MCF 10A (cell line): ENCODE measurements at places on chromosomes 5 and 9.

- no peak for DNase-seq
These were observed 54.2 kb downstream of the MAPKAP1 start for GRCh38 chr9:125652759-125653158.

- DNase-seq = no peak
These were observed 72.4 kb upstream of the PHYKPL start for GRCh38 chr5:178304761-178305645.

DNA sequence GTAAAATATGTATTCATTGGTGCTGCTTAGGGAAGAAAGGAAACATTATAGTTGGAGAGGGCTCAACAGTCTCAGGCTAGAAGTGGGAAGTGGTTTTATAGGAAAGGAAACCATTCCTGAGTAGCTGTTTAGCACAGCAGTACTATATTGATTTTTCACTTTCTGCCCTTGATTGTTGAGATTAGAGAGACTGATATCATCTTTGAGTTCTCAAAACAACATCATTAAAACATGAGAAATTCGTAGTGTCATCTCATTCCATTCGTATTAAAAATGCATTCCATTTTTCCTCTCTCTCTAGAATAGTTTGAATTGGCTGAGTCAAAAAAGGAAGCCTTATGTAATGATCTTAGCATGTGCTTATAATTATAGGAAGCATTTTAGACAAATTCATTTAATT lies 14.1 kb downstream of the POLR3G start:
- no peak for DNase-seq

- DNase-seq = no peak
These were observed 181.8 kb downstream of the ZDHHC21 start for GRCh38 chr9:14511452-14511851.

GRCh38 chr9:93658184-93658925 lies 82.0 kb downstream of the PHF2 start:
- no peak for DNase-seq

DNA sequence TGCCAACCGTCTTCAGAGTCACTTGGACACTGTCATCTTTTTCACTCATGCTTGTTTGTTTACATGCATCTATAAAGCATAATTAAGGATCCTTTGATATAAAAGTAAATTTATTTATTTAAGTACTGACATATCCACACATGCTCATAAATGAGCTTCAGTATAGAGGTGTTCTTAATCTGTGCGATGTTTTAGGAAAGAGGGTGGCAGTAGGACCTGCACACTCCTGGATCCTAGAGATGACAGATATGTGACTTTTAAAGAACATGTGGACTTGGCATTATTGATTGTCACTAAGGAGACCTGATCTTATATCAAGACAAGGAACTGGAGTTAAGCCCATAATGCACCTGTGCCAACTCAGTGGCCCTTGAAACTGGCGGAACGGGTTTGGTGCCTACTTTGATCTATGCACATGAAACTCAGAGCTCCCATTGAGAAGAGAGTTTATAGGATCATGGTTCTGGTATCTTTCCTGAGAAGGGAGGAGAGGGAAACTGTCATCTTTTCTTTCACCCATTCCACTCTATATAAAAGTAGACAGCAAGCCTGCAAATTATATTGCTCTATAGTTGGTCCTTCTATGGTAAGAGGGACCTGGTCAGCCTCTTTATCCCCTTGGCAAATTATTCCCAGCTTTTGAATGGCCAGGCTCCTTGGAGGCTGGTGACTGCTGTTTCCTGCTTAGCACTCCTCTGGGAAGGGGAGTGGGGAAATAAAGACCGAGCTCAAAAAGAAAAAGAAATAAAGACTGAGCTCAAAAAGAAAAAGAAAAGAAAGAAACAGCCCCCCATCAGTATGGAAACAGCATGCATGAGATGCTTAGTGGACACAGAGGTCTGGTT lies 57.8 kb upstream of the LIFR start:
- no peak for DNase-seq

GRCh38 chr9:109198736-109199382 lies 31.8 kb upstream of the FRRS1L start:
- DNase-seq = peak; percentile 13

DNA sequence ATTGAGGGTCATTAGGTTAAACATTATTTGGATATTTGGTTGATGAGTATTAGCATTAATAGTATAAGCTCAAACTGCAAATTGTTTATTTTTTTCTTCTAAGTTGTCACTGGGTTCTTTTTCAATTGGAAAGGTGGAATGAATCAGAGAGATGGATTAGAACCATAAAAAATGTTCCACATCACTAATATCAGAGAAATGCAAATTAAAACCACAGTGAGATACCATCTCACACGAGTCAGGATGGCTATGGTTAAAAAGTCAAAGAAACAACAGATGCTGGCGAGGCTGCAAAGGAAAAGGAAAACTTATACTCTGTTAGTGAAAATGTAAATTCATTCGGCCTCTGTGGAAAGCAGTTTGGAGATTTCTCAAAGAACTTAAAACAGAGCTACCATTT lies 122.8 kb downstream of the CCDC192 start:
- DNase-seq = no peak

GRCh38 chr9:113958556-113958955 lies 82.4 kb downstream of the ZNF618 start:
- no peak for DNase-seq

GRCh38 chr9:73148447-73148937 lies 3.2 kb upstream of the ANXA1 start:
- peak; percentile 36 for DNase-seq

GRCh38 chr5:61744690-61745619 lies 412.9 kb downstream of the ZSWIM6 start:
- DNase-seq = peak; percentile 30

DNA sequence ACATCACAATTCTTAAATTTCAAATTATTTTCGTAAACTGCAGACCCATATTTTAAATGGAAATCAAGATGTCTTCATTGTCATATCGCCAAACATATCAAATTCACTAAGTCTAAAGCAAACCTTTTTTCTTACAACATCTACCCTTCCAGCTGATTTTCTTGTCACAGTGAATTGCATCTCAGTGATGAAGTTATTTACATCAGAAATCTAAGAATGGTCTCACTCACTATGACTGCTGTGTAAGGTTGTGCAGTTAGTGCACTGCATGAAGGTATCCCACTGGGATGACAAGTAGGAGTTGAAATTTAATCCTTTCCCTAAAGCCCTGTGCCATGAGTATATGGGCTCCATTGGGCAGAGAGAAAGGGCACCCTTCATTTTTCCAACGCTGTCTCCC lies 399.4 kb upstream of the ITGA1 start:
- DNase-seq = no peak

DNA sequence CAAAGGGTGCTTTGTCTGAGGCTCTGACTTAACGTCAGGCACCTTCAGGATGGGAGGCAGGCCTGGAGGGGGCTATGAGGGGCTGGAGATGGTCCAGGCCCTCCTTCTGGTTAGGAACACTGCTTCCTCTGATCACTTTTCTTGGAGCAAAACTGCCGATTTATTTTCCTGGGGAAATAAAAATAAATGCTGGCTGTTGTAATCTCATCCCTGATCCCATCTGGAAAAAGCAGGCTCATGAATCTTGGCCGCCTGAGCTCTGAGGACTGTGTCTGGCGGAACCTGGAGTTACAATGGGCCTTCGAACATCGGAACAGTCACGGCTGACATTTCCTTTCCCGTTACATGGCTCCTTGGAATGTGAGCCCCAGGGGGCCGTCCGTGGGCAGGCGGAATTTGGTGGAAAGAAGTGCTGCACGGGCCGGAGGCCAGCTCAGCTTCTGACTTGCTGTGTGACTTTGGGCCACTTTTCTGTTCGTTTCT lies 157.8 kb downstream of the RGS3 start:
- DNase-seq = peak; percentile 43

GRCh38 chr9:137176302-137177182 lies 4.7 kb upstream of the TMEM210 start:
- peak; percentile 52 for DNase-seq

GRCh38 chr9:135253305-135254004 lies 166.0 kb downstream of the OLFM1 start:
- no peak for DNase-seq

GRCh38 chr9:134775081-134775951 lies 105.3 kb upstream of the FCN2 start:
- DNase-seq = no peak

GRCh38 chr9:21747175-21747574 lies 55.3 kb upstream of the MTAP start:
- DNase-seq = no peak

DNA sequence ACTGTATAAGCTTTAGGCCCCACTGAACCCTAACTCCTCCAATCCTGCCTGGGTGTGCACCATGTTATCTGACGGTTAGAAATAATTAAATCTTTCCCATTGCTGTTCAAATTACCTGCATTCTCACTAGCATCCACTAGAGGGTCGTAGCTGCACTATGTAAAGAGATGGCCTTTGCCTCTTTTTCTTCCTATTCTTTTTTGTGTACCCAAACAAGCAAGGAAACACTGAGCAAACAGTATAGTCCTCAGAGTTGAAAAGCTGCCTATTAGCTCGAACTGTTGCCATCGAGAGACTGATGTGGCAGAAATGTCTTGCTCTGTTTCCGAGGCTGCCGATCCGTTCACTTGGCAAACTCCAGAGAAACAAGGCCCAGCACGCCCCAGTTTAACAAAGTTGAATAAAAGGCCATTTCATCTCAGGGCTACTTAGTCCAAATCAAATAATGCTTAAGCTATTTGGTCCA lies 163.8 kb upstream of the TRPM3 start:
- peak; percentile 74 for DNase-seq

- DNase-seq = no peak
These were observed 266.1 kb downstream of the EDIL3 start for GRCh38 chr5:84118551-84118950.

DNA sequence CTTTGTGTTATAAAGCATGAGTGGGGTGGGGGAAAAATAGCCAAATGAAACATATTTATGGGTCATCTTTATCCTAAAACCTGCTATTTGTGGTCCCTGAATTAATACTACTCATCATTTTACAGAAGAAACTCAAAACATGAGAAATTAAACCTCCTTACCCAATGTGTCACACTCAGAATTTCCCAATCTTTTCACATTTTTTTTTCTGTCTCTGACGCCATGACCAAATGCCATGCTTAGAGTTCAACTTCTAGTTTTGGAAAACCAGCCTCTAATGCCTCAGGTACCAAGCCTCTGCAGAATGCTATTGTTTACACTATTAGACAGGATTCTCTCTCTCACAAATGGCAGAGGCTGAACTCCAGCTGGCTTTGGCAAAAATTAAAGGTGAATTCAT lies 505.5 kb upstream of the WWC1 start:
- DNase-seq = no peak

DNA sequence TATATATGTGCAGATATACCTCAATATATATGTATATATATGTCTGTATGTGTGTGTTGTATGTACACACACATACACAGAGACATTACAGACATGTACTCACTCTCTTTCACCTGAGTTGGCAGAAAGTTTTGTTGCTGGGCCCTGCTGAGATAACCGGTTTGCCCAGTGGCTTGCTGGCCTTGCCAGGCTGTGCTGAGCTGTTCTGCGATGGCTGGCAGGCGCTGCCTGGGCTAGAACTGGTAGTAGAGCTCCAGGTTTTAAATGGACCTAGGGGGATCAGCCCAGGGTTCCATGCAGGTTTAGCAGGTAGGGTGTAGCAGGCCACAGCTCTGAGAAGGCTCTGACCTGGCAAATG lies 394.3 kb downstream of the GADD45G start:
- DNase-seq = no peak

GRCh38 chr9:133998915-133999595 lies 6.9 kb upstream of the VAV2 start:
- DNase-seq = no peak

GRCh38 chr9:136773386-136774044 lies 9.2 kb upstream of the LCN15 start:
- no peak for DNase-seq

GRCh38 chr9:37956423-37956820 lies 52.5 kb upstream of the SLC25A51 start:
- no peak for DNase-seq

DNA sequence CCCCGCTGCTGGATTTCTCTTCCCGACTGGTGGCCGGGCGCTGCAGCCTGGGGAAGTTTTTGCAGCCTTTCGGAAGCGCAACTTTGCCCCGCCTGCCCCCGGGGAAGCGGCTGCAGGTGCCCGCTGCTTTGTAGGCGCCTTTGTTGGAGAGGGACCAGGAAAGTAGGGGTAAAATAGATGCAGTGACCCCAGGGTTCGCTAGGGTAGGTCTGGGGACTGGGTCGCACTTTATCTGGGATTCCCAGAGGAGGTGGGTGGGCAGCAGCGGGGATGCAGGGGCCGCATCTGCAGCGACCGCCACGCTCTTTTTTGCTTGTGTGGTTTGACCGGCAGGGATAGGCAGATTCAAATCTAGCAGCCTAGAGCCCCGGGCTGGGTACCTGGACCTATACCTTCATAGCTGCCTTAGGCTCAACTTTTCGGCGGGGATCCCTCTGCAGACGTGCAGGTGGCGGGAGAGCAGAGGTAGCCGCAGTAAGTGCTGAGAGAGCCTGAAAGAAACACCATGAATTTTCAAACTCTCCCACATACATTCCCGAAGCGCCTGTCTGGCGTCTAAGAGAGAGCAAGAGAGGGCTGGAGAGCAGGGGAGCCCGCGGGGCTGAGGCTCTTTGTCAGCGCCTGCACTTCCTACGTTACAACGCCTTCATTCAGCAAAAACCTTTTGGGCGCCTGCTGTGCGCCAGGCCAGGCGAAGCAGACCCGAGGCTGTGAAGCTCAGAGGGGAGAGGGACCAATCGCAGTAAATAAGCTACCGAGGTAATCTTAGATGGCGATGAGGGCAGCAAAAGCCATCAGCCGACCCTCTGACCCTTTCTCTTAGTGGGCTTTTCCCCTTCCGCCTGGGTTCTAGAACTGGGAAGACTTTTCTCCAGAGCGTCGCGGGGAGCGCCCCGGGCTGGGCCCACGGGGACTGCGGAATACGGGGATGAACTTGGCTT lies 642 bp downstream of the SV2C start:
- no peak for DNase-seq

DNA sequence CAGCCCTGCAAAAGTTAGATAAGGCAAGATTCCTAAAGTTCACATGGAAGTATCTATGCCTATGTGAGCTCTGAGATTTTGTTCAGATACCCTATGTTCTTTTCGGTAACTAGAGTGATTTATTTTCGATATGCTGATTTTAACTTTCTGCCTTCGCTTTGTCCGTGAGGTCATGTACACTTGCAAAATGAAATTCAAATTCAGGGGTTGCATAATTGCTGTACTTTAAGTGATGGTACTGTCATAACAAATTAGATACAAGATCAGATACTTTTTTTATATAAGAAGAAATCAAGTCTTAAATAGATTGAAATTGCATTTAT lies 350 bp upstream of the ECPAS start:
- DNase-seq = no peak

GRCh38 chr9:87350915-87351314 lies 146.8 kb upstream of the DAPK1 start:
- DNase-seq = no peak

DNA sequence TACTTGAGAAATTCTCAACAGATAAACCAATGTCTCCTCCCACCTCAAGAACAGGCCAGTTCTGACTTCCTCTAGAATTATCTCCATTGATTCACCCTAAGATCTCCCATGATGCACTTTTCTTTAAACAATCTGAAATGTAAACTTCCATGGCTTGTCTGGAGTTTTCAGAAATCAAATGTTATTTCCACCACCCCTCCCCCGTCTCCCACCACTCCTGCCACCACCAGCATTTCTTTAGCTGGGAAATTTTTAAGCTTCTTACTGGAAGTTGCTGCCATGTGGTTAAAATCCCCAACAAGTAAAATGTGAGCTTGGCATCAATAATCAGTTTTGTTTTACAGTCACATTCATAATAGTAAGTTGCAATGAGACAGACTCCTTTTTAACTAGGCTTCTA lies 32.8 kb upstream of the BASP1 start:
- no peak for DNase-seq

- no peak for DNase-seq
These were observed 28.7 kb downstream of the BICD2 start for GRCh38 chr9:92735636-92736562.

- DNase-seq = peak; percentile 80
These were observed 13.8 kb downstream of the EXOSC2 start for GRCh38 chr9:130707225-130707976.
